Stimulated activated CD8-positive, alpha-beta memory T cell treated with anti-CD3 and anti-CD28 coated beads, Interleukin-7, amount 100 ng/mL, for 24 hours (primary cell): ENCODE measurements at places on chromosomes 12 and 14.

DNA sequence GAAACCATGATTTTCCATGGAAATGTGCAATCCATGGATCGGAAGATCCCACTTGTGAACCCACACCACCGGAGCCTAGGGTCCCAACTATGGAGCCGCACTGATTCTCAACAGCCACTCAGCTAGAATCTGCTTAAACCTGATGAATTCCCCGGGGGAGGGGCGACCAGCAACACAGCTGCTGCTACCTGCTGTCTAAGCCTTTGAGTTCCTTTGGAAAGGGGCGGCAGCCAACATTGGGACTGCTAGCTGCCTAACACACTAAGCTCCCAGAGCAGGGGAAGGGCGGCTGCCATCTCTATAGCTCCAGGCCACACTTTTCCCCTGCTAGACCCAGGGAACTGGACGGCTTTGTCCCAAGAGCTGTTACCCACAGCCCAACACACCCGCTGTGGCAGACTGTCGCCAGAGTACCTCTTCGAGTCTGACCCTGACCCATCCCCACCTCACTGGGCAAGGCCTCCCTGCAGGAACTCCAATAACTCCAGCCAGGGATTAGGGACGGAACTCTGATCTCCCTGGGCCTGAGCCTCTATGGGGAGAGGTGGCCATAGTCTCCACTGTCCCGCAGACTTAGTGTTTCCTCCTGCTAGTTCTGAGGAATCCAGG is 205.8 kb upstream of the SLC16A7 start:
- DNase-seq: no peak

GRCh38 chr12:27424631-27425230 is 21.8 kb upstream of the SMCO2 start:
- no peak for DNase-seq

DNA sequence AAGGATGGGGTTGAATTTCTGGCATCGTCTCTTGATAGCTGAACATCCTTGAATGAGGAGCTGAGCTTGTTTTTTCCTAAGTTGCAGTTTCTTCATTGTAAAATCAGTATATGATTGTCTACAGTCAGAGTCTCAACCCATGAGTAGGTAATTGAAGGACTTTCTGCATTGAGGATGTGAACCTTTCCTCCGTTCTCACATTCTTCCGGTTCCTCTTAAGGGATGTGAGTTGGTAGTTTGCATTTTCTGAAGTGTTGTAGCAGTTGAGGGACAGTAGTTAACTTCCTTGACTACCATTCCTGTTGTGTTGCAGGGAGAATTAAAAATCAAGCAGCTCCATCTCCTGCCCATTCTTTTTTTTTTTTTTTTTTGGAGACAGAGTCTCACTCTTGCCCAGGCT is 19.1 kb downstream of the TPCN1 start:
- no peak for DNase-seq

GRCh38 chr14:55963295-55963694 is 154.9 kb upstream of the PELI2 start:
- no peak for DNase-seq

DNA sequence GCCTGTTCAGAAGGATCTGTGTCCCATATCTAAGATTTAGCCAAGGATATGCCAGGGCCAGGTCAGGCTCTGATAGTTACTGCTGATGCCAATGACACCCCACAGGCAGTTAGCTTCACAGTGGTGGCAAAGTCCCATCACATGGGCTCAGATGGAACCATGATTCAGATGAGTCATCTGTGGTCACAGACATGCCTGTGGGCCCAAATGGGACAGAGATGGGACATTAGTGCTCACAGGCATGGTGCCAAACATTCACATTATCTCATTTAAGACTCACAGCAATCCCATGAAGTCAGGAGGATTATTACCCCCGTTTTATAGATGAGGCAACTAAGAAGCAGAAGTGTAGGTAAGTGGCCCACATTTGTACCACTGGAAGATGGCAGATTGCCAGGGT is 207.8 kb downstream of the DPF3 start:
- DNase-seq: no peak

GRCh38 chr14:60723907-60724618 is at the start of gene SIX4:
Gene SIX4, minus strand, starts transcription at chr14:60724351. Its CDS starts 277 bp downstream, at chr14:60724074.
- DNase-seq: no peak

- no peak for DNase-seq
Observed at GRCh38 chr12:6771091-6771495, 1.2 kb upstream of the LAG3 start.

DNA sequence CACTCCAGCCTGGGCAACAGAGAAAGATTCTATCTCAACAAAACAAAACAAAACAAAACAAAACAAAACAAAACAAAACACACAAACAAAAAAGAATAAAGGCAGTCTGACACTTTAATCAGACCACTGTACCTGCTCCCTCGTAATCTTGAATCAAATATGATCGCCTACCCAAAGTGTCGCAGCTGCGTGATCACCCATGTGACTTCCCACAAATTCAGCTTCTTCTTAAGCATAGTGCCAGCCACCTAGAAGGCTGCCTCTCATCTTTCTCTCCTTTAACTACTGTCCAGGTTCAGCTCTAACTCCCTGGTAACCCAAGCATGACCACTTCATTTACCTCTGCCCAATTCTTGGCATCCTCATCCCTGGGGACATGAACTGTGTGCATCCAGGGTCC is 37.4 kb downstream of the FMNL3 start:
- DNase-seq: no peak

DNA sequence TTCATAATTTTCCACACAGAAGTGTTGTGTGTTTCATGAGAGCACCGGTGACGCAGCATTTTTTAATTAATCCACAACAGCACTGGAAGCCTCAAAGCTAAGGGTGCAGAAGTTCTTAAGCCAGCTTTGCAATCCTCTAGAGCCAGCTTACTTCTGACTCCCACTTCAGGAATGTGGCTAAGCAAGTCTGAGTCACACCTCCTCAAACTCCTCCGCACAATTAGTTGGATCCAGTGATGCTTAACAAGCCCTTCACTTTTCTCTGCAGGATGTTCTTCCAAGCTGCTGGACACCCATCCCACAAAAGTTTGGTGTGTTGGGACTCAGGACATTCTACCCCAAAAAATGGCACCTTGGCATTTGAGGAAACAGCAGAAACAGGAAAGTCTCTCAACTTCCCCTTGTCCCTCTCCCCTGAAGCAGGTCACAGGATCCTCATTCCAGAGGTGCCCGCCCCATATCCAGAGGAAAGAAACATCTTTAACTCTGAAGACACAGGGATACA is 210.0 kb downstream of the PPM1H start:
- no peak for DNase-seq

GRCh38 chr12:64790166-64790565 is 31.0 kb upstream of the GNS start:
- no peak for DNase-seq

GRCh38 chr14:100567877-100568163 is 19.4 kb downstream of the BEGAIN start:
- DNase-seq: no peak

DNA sequence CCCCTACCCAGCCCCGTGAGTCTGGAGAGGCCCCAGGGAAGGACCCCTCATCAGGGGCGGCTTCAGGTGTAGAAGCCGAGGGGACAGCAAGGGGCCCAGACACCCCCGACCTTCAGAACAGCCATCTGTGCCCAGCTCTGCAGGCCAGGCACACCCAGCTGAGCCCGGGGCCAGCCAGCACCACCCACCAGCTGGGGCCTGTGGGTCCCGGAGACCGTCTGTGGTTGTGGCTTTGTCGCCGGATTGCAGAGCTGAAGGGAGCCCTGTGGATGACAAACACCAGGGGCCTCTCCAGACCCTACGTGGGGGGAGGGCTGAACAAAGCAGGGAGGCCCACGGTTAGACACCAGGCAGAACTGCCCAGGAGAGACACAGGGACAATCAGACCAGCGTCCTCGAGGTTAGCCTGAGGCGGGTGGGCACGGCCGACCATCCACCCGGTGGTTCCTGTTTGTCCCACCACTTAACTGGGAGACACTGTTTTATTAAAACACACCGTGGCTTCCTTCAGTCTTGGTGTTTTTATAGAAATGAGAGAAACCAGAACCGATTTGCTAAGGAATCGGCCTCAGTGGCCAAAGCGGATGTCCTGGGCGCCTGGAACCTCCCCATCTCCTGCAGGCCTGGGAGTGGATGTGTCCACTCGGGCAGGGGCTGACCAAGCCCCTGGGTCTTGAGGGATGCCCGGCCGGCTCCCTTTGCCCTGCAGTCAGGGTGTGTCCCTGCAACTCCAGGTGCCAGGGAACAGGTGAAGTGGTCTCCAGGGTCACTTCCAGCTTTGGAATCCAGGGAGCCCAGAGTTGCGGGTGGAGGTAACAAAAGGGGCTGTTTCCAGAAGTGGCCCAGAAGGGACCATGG is 10.0 kb downstream of the C14orf180 start:
- no peak for DNase-seq

GRCh38 chr14:28102814-28103213 is 663.8 kb upstream of the FOXG1 start:
- no peak for DNase-seq

DNA sequence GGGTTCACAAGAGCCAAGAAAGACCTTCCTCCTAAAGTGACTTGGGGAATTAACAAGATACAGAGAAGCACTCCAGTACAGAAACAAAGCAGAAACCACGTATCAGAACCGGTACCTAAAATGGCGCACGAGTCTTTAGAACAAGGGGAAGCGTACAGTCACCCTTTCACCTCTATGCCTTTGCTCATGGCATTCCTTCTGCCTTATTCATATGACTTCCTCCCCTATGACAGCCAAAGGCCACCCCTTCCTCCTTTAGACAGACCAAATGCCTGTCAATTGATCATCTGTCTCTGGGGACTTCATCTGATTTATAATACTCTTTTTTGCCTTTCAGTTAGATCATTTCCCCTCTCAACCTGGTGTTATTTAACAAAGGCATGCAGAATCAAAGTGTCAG is 89.5 kb upstream of the OSBPL8 start:
- no peak for DNase-seq

GRCh38 chr14:81550001-81550637 is 16.5 kb upstream of the SEL1L start:
- no peak for DNase-seq

- DNase-seq: no peak
Observed at GRCh38 chr14:35385042-35385839, 19.3 kb downstream of the NFKBIA start.

- no peak for DNase-seq
Observed at GRCh38 chr12:118136559-118137003, 657 bp downstream of the PEBP1 start.

DNA sequence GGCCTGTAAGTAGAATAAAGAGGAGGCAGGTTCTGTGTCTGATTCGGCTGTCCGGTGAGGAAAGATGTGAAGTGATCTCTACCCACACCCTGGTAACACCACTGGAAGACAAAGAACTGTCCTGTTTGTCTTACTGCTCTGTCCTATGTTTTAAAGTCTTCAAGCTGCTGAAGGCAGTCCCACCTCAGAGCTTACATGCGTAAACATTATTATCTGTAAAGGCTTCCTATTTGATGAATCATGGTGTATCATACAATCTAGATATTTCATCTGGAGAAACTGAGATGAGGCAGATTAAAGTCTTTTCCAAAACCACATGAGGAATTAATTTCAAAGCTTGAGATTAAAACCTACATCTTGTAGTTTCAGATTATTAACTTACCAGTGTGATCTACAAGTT is 427.6 kb downstream of the ZFP36L1 start:
- no peak for DNase-seq

GRCh38 chr12:48824112-48824511 is 5.8 kb downstream of the CACNB3 start:
- no peak for DNase-seq

DNA sequence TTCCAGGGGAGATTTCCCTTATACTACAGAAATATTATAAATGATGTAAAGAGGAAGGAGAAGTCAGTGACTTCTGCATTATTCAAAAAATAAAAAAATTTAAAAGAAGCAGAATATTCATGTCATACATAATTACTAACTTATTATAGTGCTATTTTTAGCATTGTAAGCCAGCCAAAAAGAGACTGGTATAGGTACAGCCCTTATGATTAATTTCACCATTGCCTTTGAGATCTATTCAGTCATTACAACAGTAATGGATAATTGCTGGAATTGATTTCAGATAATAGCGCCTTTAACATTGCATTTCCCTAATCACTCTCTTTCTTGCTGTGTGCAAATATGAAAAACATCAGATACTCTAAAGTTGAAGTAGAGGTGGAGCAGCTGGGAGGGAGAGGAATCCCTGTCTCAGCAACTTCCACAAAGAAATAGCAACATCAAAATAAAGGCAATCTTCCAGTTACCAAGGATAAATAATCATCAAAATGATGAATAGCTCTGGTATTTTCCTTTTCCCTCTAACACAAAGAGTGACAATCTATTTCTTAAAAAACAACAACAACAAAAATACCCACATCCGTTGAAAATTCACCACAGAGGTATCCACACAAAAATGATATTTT is 71.8 kb upstream of the OVCH1 start:
- no peak for DNase-seq

DNA sequence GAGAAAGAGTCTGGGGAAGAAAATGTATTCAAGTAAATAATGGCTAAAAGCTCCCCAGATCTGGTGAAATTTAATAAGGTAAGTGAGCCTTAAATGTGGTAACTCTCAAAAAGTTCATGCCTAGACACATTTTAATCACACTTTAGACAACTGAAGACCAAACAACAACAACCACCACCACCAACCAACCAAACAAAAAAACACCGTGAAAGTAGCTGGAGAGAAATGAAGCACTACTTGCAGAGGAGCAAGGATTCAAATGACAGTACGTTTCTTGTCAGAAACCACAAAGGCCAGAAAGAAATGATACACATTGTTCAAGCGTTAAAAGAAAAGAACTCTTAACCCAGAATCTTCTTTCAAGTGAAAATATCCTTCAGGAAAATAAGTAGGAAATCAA is 208.3 kb downstream of the MYRFL start:
- DNase-seq: no peak

GRCh38 chr12:6788972-6789924 is at the start of gene CD4:
Gene CD4, plus strand, starts transcription at chr12:6789528. Its CDS starts 10,611 bp downstream, at chr12:6800139.
- DNase-seq: no peak

DNA sequence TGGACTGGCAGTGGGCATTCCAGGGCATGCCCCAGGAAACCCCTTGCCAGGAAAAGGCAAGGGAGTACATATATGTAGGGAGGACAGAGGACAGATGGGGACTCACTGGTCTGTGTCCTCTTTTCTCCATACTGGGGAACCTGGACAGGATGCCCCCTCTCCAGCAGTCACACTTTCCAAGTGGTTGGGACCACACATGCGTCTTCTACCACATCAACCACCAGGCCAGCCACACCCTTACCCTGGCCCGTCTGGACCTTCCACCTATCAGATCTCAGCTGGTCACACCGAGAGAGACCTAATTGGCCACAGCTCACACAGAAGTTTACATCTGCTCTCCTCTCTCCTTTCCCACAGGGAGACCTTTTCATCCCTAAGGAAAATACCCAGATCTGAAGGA is 8.3 kb downstream of the ANKRD33 start:
- DNase-seq: no peak

- no peak for DNase-seq
Observed at GRCh38 chr12:13205809-13206559, 9.5 kb downstream of the EMP1 start.

DNA sequence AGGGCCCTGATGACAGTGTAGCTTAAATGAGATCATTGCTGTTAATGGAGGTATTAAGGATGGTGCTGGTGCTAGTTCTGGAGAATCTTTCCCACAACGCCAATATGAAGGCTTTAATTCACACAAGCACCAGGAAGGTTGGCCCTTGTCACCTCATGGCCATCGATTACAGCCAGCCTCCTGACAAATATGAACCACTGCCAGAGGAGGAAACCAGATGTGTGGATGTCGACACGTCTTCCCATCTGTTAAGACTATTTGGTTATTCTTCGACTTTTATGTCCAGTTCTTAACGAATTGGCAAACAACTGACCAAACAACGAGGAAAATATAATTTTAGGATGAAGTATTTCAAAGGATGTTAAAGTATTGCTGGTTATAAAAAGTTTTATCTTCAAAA is 79.5 kb downstream of the PIK3C2G start:
- DNase-seq: no peak

- no peak for DNase-seq
Observed at GRCh38 chr14:90693413-90693812, 122.8 kb downstream of the TTC7B start.
